ENCODE measurements at places on chromosomes 12 and 14.
A peak's percentile ranks its signal among the peaks of the same experiment; 100 is the strongest.

DNA sequence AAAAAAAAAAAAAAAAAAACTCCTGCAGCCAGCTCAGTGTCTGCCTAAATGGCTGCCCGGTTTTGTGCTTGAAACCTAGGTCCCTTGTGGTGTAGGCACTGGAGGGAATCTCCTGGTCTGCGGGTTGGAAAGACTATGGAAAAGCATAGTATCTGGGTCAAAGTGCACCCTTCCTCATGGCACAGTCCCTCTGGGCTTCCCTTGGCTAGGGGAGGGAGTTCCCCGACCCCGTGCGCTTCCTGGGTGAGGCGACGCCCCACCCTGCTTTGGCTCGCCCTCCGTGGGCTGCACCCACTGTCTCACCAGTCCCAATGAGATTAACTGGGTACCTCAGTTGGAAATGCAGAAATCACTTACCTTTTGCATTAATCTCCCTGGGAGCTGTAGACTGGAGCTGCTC lies 14.3 kb downstream of the PTCSC3 start:
- no peak for DNase-seq

GRCh38 chr12:92554158-92555073 lies 148.4 kb upstream of the PLEKHG7 start:
- DNase-seq = no peak

DNA sequence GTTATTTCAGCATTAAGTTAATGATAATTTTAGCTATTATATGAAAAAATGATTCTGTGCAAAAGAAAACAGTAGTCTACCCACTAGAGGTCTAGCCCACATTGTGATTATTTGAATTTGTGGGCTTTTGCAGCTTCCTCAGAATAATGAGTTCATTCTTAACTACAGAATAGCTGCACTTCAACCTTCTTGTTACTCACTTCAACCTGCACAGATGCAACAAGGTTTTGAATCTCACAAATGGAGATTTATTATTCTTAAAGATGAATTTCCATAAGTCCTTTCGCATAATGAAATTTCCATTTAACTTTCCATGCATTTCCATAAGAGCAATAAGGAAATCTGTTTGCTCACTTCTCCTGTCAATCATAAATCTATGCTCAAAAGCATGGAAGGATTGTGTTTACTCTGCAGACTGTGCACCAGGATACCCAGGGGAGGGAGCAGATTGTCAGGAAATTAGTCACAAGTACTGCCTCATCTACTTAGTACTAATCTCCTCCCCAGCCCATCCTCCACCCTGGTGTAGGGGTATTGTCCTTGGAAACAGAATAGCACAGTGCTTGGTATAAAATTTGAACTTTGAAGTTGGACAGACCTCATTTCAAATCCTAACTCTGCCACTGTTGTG lies 24.1 kb downstream of the PTGER2 start:
- no peak for DNase-seq

DNA sequence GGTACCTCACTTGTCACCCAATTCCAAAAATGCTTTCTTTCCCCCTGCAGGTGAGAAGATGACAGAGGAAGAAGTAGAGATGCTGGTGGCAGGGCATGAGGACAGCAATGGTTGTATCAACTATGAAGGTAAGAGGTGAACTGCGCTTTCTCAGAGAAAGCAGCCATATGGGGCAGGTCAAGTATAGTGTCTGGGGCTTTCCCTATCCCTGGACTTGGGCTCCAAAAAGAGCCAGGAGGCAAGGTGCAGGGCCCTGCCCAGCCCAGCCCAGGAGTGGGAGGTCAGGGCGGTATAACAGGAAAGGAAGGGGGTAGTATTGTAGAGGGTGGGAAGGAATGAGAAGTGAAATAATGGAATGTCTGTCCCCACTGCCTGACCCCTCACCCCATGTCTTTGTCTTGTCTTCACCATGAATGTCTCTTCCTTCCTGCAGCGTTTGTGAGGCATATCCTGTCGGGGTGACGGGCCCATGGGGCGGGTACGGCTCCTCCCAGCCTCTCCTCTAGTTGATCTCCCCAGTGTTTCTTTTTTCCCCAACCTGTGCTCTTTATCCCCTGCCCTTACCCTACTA lies 2.1 kb downstream of the MYL6 start:
- peak; percentile 67 for DNase-seq

DNA sequence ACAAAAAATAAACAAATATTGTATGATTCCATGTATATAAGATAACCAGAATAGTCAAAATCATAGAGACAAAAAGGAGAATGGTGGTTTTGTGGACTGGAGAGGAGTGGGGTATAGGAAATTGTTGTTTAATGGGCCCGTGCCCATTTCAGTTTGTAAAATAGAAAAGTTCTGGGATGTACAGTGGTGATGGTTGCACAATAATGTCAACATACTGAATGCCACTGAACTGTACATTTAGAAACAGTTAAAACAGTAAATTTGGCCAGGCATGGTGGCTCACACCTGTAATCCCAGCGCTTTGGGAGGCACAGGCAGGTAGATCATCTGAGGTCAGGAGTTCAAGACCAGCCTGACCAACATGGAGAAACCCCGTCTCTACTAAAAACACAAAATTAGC lies 40.1 kb downstream of the NUMB start:
- no peak for DNase-seq

GRCh38 chr12:51779876-51780275 lies 68.6 kb downstream of the FIGNL2 start:
- no peak for DNase-seq

GRCh38 chr14:52948039-52948438 lies 2.8 kb downstream of the FERMT2 start:
- DNase-seq = no peak

GRCh38 chr14:83520837-83521236 lies 1987.2 kb upstream of the SEL1L start:
- DNase-seq = no peak

GRCh38 chr14:100657780-100658179 lies 68.9 kb upstream of the DLK1 start:
- DNase-seq = no peak

- DNase-seq = no peak
Observed at GRCh38 chr12:116856729-116857128, 24.5 kb downstream of the HRK start.

DNA sequence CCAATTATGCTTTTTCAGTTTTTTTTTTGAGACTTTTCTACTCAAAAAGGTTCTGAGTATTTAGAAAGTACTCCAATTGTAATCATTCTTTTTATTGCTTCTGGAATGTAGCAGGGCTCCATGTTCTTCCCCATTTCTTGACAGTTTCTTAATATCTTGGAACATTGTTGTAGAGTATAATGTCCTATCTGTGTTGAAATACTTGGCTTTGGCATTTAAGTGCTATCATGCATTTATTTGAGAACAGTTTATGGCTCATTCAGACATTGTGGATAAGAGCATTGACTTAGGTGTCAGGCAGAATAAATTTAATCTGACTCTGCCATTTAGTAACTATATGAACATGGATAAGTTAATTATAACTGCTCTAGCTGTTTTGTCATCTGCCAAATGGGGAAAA lies 28.3 kb downstream of the ADIPOR2 start:
- DNase-seq = no peak

- DNase-seq = no peak
Observed at GRCh38 chr12:39048395-39048794, 143.0 kb upstream of the CPNE8 start.

GRCh38 chr12:87259391-87259790 lies 769.8 kb downstream of the C12orf50 start:
- DNase-seq = no peak

DNA sequence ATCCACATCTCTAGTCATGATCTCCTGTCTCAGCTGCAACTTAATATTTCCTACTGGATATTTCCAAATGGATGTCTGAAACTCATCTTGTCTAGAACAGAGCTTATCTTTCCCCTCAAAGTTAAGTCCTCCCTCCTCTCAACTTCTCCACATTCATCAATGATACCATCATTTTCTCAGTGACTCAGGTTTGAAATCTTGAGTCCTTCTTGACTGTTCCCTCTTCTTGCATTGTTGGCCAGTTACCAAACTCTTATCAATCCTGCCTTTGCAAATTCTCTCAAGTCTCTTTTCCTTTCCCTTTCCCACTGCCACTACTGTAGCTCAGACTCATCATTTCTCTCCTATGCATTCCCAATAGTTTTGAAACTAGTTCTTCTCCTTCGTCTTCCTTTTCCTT lies 14.3 kb upstream of the CHURC1 start:
- DNase-seq = no peak

DNA sequence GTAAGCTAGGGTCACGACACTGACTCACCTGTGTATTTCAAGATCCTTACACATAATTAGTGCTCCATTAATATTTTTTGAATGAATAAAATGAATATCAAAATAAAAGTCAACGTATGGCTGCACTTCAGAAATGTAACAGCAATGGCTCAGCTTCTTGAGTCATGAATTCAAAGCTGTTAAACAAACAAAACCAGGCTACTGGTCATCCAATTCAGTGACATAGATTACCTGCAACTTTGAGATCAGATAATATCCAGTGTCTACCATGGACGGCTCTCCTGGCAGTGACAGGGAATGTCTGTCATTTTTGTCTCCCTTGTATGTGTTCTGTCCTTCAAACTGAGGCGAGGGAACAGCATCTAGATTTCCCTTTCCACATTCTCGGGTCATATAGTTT lies 225.6 kb downstream of the EFCAB11 start:
- DNase-seq = no peak

DNA sequence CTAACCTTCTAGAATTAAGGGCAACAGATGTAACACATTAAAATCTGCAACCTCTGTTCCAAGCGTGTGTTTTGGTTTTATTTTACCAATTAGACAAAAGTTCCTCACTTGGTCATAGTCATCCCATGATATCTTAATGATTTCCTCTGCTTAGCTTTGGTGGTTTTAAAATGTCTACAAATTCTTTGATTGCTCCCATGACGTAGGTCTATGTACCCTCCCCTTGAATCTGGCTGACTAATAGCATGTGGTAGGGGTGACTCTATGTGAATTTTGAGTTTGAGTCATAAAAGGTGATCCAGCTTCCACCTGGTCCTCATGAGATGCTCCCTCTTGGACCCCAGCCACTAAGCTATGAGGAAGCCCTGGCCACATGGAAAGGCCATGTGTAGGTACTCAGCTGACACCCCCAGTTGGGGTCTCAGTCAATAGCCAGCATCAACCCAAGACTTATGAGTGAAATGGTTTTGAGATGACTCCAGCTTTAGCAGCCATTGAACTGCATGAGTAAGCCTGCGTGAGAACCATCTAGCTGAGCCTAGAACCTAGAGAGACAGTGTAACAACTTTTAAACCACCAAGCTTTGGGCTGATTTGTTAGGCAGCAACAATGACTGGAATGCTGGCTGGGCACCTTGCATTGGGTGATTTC lies 247.1 kb downstream of the MSRB3 start:
- no peak for DNase-seq

GRCh38 chr12:14630793-14631192 lies 63.1 kb upstream of the PLBD1 start:
- no peak for DNase-seq

GRCh38 chr12:103829092-103829491 lies 11.9 kb downstream of the NT5DC3 start:
- no peak for DNase-seq

- DNase-seq = no peak
Observed at GRCh38 chr12:123822804-123823203, 60.7 kb downstream of the DNAH10 start.

- DNase-seq = no peak
Observed at GRCh38 chr14:72630374-72630773, 263.5 kb downstream of the DPF3 start.

- DNase-seq = no peak
Observed at GRCh38 chr14:55099756-55100155, 29.3 kb upstream of the LGALS3 start.
